ENCODE measurements at places on chromosomes 6 and 20. TPM values are rescaled to one million over a fixed set of nuclear protein-coding genes. Genes with fewer than 3 reads are reported as not detected.
A peak's percentile ranks its signal among the peaks of the same experiment; 100 is the strongest.

DNA sequence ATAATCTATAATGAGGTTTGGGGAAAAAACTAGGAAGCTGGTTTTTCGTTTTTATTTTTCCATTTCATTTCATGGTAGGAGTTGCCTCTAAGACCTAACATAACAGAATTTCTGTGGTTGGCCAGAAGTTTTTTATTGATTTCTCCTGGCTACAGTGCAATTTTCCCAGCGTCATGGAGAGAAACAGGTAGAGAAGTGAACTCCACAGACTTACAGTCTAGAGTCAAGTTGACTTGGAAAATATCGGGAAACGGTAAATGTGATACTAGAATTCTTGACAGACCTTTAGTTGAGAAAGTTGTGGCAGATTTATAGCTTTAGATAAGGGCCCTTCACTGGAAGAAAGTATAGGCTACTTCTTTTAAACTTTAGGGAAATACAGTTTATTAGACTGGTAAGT is 238.3 kb downstream of the DOK5 start:
- no peaks in the 10 kb centered on the region for H3K27me3 ChIP-seq
- no peak overlapping the region for H3K27ac ChIP-seq
- DNase-seq, result no peak
- no peaks in the 10 kb centered on the region for H3K4me1 ChIP-seq
- H3K36me3 ChIP-seq, result no peaks in the 10 kb centered on the region

- H3K4me3 ChIP-seq, result peak overlapping the region; percentile 41
- H3K4me1 ChIP-seq, result peaks cover 48% of the 10 kb centered on the region
- peak; percentile 91 for DNase-seq
Observed at GRCh38 chr6:3911614-3912336, 62.6 kb downstream of the FAM50B start.

GRCh38 chr6:40350747-40351217 is 236.4 kb downstream of the LRFN2 start:
- H3K27me3 ChIP-seq, result no peaks in the 10 kb centered on the region
- no peak overlapping the region for H3K27ac ChIP-seq
- H3K36me3 ChIP-seq, result no peaks in the 10 kb centered on the region
- no peak overlapping the region for H3K4me3 ChIP-seq

GRCh38 chr20:51413857-51414256 is 128.7 kb downstream of the NFATC2 start:
- H3K27me3 ChIP-seq, result no peaks in the 10 kb centered on the region
- H3K36me3 ChIP-seq, result no peaks in the 10 kb centered on the region
- peaks cover 8% of the 10 kb centered on the region for H3K4me1 ChIP-seq

DNA sequence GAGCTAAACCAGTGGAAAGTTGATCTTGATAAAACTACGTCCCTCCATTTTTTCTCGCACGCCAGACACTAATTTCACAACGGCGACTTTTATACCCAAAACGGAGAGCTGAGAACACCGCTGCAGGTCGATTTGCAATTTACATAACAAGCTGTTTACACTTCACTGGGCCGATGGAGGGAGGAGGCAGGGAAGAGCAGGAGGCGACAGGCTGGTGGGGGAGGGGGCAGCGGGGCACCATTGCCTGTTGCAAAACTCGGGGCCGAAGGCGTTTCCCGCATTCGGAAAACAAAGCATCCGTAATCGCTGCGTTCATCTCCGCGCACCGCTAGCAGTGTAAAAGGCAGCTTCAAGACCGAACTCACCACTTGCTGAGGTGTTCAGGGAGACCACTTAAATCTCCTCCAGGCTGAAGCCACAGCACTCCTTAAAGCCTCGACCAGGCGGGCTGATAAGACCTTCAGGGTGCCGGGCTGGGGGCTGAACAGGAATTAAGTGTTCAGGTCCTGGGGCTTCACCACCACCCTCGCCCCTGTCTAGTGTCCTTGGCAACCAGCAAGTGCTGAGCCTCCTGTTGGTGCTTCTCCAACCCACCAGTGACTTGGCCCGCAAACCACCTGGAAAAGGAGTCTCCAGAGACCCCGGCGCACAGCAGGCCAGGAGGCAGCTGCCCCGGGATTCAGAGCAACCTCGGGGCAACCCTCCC is 2.0 kb upstream of the FOXC1 start:
- H3K36me3 ChIP-seq, result peaks cover 8% of the 10 kb centered on the region
- peak; percentile 83 for DNase-seq
- peak overlapping the region; percentile 73 for H3K4me3 ChIP-seq
- H3K27ac ChIP-seq, result no peak overlapping the region
- H3K27me3 ChIP-seq, result peaks cover 43% of the 10 kb centered on the region
- peaks cover 25% of the 10 kb centered on the region for H3K4me1 ChIP-seq

DNA sequence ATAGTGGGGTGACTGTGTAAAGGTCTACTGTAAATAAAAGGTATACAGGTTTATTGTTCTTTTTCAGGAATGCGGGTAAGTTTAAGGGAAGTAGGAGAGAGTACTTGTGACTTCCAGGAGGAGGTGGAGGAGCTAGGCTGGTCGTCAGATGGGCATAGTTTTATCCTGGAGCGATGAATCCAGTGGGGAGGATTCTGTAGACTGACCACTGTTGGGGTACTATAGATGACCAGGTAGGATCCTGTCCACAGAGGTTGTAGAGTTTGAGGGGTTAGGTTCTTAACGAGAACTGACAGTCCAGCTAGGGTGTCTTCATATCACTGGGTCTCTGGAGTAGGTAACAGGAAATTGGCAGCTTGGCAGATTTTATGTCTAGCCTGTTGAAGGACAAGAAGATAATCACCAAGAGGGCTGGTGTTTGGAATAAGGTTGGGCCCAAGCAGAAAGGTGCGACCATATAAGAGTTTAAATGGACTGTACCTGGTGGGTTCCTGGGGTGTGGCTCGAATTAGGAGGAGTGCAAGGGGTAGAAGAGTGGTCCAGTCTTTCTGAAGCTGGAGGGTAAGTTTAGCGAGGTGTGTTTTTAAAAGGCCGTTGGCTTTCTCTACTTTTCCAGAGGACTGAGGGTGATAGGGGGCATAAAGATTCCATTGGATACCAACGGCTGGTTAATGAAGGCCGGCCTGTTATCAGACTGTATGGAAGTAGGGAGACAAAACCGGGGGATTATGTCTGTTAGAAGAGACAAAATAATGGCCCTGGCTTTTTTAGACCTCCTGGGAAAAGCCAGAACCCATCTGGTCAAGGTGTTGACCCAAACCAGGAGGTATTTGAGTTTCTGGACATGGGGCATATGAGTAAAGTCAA is 751.3 kb upstream of the ADGRB3 start:
- DNase-seq, result no peak
- H3K27me3 ChIP-seq, result no peaks in the 10 kb centered on the region
- no peaks in the 10 kb centered on the region for H3K4me1 ChIP-seq
- no peak overlapping the region for H3K4me3 ChIP-seq
- H3K27ac ChIP-seq, result no peak overlapping the region

DNA sequence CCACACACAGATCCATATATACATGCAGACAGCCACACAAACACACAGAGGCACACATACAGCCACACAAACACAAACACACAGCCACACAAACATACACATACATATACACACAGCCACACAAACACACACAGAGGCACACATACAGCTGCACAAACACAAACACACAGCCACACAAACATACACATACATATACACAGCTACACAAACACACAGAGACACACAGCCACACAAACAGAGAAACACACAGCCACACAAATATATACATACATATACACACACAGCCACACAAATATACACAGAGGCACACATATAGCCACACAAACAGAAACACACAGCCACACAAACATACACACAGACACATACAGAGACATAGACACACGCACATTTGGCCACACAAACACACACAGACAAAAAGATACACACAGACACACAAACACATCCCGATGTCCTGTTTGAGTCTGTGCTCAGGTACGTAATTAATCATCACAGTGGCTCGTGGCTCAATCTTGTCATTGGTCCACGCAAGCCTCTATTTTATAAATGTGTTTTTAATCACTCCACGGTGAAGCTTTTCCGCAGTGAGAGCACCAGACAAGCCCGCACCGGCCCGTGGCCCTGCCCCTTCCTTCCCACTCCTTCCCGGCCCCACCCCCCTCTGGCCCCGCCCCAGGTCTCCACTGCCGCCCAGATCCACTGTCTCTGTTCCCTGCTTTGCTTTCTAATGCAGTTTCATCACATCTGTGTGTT is 135.3 kb downstream of the CDH4 start:
- DNase-seq, result peak; percentile 94
- H3K27me3 ChIP-seq, result no peaks in the 10 kb centered on the region
- H3K36me3 ChIP-seq, result no peaks in the 10 kb centered on the region

DNA sequence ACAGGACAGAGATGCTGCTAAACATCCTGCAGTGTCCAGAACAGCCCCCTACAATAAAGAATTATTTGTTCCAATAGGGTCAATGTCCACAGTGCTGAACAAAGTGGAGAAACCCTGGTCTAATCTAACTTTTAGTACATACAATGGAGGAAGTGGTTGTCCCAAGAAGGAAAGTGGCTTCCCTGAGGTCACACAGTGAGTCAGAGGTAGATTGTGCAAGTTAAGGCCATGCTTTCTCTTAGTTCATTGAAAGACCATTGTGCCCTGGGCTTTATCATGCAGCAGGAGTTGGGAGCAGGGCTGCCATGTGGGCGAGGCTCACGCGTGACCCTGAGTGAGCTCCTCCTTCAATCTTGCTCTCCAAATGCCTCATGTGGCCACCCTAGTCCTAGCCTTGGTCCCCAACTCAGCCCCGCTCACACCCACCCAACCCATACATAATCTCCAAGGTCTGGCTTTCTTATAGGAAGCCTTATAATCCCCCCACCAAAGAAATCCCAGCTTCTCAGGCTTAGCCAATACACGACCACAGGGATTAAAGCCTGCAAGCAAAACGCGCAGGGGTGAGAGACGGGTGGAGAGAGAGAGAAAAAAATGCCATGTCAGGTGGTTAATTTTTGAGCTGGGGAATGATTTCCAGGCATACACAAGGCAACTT is 19.9 kb downstream of the SLC13A3 start:
- H3K27me3 ChIP-seq, result no peaks in the 10 kb centered on the region
- no peak overlapping the region for H3K27ac ChIP-seq
- no peak overlapping the region for H3K4me3 ChIP-seq
- no peaks in the 10 kb centered on the region for H3K36me3 ChIP-seq
- DNase-seq, result no peak

GRCh38 chr6:37047689-37048402 is 42.4 kb downstream of the FGD2 start:
- H3K4me3 ChIP-seq, result no peak overlapping the region
- H3K36me3 ChIP-seq, result no peaks in the 10 kb centered on the region
- no peak for DNase-seq
- H3K27me3 ChIP-seq, result no peaks in the 10 kb centered on the region
- no peak overlapping the region for H3K27ac ChIP-seq
- H3K4me1 ChIP-seq, result peaks cover 3% of the 10 kb centered on the region

DNA sequence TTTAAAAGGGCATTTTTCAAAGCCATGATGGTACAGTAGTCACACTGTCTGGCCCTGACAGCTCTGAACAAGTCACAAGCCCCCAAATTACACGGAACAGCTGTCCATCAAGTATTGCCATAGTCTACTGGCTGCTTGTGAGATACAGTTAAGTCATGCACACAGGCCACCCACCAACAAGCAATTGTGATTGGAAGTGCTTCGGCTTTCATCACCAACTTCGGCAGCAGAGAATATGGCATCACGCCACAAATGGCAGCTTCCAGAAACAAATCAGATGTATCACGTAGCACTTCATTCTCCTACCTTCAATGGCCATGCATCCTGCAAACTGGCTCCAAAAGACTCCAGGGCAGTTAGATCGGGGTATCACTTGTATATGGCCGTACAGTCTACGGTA is 160.5 kb downstream of the PTPRT start:
- no peaks in the 10 kb centered on the region for H3K27me3 ChIP-seq
- H3K36me3 ChIP-seq, result no peaks in the 10 kb centered on the region
- no peak overlapping the region for H3K4me3 ChIP-seq

DNA sequence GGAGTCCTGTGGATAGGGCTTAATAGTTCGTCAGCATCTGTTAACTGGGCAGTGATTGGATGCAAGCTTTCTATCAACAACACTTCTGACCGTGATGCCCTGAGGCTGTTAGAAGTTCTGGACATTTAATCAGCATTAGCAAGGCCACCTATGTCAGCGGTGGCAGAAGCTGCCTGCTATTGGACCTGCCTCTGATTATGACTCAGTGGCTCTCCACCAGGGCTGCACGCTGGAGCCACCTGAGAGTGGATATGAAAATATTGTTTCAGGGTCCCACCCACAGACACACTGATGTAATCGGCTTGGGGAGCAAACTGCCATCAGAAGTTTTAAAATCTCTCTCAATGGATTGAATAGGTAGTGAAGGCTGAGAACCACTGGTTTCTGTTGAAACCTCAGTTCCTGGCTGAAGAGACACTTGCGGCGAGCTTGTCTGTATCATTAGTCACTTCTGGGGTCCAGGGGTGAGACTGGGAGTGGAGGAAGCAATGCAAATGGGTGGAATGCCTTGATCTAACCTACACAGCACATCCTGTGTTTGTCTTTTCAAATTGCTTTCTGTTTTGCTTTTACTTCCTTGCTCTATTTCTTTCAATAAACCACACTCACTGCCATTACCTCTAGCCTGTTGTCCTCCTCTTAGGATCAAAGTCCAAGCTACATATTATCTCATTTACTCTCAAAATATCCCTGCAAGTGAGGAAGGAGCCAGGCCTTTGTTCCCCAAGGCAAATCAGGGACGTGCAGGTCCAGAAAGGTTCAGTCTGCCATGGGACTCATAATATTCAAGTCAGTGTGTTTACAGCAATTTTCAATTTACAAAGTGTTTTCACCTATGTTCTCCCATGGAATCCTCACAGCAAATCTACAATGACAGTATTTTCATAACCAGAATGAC is 4.2 kb downstream of the CLIC5 start:
- no peak overlapping the region for H3K4me3 ChIP-seq
- H3K4me1 ChIP-seq, result no peaks in the 10 kb centered on the region
- H3K27me3 ChIP-seq, result peaks cover 41% of the 10 kb centered on the region
- H3K36me3 ChIP-seq, result no peaks in the 10 kb centered on the region

- H3K27ac ChIP-seq, result no peak overlapping the region
- no peaks in the 10 kb centered on the region for H3K27me3 ChIP-seq
- no peaks in the 10 kb centered on the region for H3K4me1 ChIP-seq
- H3K4me3 ChIP-seq, result no peak overlapping the region
- H3K36me3 ChIP-seq, result no peaks in the 10 kb centered on the region
Observed at GRCh38 chr6:11542863-11543262, 5.3 kb downstream of the TMEM170B start.

DNA sequence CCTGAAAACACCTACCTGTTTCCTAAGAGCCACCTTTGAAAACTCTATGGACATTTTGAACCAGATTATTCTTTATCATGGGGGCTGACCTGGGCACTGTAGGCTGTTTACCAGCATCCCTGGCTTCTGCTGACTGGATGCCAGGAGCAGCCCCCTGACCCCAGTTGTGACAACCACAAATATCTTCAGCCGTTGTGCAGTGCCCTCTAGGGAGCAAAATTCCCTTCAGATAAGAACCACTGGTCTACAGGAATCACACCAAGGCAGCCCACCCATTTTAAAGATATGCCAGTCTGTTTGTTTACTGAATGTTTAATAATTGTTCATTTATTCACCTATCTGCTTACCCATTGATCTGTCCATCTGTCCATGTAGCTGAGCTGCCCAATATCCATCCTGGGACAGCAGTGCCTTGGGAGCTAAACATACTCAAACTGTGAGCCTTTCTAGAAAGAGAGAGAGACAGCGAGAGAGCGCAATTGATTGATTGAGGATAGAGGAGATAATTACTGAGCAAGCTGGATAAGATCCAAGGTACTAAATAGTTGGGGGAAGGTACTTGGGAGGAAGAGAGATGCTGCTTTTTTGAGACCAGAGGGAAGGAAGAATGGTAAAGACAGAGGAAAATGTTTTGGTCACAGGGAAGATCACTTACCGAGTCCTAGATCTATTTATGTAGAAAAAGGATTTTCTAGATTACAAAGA is 276.8 kb downstream of the NRN1 start:
- no peak overlapping the region for H3K27ac ChIP-seq
- DNase-seq, result peak; percentile 54
- no peak overlapping the region for H3K4me3 ChIP-seq
- H3K4me1 ChIP-seq, result peaks cover 3% of the 10 kb centered on the region
- H3K36me3 ChIP-seq, result no peaks in the 10 kb centered on the region
- no peaks in the 10 kb centered on the region for H3K27me3 ChIP-seq

Gene MOG
- total RNA-seq, result not detected

Gene COMMD7
- total RNA-seq, result 69.2 TPM

Gene SLC35D3
- total RNA-seq, result not detected

Measured in osteoblast (primary cell).